Myometrial cell (primary cell): ENCODE measurements at places on chromosomes 12 and 14. TPM values are rescaled to one million over a fixed set of nuclear protein-coding genes. Genes with fewer than 3 reads are reported as not detected.

Gene FANCM
- total RNA-seq = 4.9 and 8.0 TPM in 2 replicates

Gene CLEC1A
- total RNA-seq = not detected in 2 replicates

Gene OAS2
- total RNA-seq = 1.2 and 3.2 TPM in 2 replicates

Gene ING4
- total RNA-seq = 28.8 and 31.9 TPM in 2 replicates

Gene SYNE3
- 4.6 and 5.2 TPM in 2 replicates for total RNA-seq

Gene B4GALNT3
- not detected in 2 replicates for total RNA-seq

Gene SLC39A2
- 0.18 and 0.58 TPM in 2 replicates for total RNA-seq

Gene TAS2R14
- 0.29 and 1.4 TPM in 2 replicates for total RNA-seq

Gene LTBP2
- total RNA-seq = 88.8 and 96.8 TPM in 2 replicates

Gene PRR13
- 109 and 110 TPM in 2 replicates for total RNA-seq

Gene HHIPL1
- total RNA-seq = 4.0 and 6.0 TPM in 2 replicates

Gene KLRD1
- under 0.01 TPM in 1 of 2 replicates, not detected in the other for total RNA-seq

Gene GPN3
- 20.5 and 23.2 TPM in 2 replicates for total RNA-seq
